ENCODE measurements at places on chromosomes 2 and 18.
A peak's percentile ranks its signal among the peaks of the same experiment; 100 is the strongest.

GRCh38 chr2:170369894-170370293, 191.9 kb downstream of the MYO3B start:
- peak; percentile 33 for DNase-seq

- DNase-seq, result no peak
Measured at GRCh38 chr2:40434731-40435271, 17.1 kb downstream of the SLC8A1 start.

- DNase-seq, result no peak
Measured at GRCh38 chr2:201854221-201854801, 48.0 kb downstream of the CDK15 start.

DNA sequence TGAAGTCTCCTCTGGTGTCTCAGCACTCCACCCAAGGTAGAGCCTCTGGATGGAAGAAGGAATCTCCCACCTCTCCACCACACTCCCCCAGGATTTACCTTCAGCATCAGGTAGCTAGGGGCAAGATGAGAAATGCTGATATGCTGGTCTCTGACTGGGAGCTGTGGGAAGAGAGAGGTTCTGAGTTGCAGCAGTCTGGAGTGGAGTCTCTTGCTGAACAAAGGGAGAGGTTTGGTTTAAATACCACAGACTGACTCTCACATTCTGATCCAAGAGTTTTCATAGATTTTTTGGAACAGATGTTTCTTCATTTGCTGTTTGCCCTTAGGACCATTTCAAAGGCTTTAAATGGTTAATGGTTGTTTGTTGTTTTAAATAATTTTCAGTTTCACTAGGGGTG, 1.1 kb upstream of the CFLAR start:
- DNase-seq, result no peak

DNA sequence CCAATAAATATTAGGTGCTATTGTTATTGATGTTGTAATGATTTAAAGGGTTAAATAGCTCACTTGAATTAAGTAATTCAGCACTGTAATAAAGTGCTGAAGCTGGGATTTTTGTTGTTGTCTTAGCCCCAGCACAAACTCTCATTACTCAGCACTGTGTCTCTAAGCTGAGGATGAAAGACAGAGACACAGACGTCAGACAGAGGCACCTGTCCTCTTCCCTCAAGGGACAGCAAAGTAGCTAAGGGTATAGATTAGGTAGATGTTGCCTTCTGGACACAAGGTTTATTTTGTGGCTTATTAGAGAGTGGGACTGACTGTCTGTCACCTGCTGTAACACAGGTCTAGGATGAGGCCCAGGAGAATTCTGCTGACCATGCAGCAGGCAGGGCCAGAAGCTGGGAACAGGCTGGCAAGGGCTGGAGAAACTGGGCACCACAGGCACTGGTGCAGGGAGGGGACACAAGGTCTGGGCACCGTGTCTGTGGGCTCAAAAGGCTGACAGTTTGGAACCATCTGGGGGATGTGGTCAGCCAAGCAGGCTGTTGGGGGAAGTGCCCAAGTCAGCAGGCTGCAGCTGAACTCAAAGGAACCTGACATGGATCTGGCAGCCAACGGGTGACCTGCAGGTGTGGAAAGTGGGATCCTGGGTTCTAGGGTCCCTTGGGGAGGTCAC, 20.0 kb upstream of the PTPN4 start:
- peak; percentile 32 for DNase-seq

DNA sequence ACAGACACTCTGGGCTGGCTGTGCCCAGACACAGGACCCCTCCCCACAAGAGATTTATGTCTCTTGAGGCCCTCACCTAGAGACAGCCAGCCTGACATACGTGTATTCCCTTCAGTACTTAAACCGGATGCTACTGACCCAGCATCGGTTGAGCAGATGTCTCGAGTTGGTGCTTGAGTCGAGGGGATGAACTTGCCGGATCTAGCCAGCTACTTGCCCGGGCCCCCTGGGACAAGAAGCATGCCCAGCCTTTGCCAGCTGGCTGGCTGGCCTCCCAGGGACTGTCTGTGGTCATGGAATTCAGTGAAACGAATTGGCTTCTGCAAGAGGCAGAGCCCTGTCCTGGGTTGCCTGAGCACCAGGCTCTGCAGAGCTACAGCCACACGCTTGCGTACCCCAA, 36.0 kb downstream of the DNMT3A start:
- DNase-seq, result no peak

DNA sequence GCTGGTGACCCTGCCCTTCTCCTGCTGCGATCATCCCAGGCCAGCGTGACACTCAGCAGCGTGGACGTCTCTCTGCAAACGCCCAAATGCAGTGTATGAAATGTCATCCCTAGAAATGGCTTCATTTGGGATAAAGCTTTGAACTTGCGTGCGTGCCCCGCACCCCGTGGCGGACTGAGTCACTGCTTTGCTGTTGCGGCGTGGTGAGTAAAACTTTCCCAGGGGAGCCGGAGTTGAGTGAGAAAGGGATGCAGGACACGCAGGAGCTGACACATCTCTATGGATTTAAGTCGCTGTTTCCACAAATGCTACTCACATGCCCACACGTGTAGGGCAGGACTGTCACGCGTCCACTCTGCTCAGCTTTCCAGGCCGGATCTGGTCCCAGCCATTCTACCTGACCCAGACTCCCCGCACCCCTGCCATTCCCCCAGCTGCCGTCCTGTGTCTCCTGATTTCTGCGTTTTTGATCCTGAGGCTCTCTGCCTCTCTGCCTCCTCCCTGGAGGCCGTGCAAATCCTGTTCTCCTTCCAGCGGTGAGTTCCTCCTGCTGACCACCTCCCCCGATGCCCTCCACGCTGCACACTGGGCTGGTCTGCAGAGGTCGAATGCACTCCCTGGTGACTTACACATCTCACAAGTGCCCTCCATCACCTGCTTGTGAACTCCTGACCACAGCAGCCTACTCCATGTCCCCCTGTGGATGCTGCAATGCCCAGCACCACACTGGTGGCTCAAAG, 88.9 kb downstream of the MBP start:
- DNase-seq, result no peak

DNA sequence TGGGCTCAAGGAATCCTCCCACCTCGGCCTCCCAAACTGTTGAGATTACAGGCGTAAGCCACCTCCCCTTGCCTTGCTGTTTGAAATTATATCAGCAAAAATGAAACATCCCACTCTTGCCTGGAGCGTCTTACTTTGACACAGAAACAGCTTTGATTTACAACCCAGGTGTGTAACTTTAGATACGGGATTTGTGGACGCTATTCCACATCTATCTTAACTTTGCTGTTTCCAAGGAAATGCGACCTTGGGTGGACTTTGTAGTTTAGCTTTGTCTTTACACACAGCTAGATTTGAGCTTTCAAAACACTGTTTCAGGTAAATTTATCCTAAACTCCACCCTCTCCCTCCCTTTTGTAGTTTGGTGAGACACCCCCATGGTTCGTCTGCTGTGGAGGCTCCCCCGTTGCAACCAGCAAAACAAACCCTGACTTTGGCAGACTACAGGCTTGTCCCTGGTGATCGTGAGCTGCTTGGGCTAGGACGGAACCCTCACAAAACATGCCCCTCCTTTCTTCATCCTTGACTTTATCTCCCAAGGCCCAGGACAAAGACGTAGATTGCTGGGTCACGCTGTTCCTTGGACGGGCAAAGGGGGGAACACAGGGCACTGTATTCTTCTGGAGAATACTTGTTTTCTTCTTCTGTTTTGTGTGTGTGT, 5.5 kb upstream of the MSH6 start:
- DNase-seq, result no peak

DNA sequence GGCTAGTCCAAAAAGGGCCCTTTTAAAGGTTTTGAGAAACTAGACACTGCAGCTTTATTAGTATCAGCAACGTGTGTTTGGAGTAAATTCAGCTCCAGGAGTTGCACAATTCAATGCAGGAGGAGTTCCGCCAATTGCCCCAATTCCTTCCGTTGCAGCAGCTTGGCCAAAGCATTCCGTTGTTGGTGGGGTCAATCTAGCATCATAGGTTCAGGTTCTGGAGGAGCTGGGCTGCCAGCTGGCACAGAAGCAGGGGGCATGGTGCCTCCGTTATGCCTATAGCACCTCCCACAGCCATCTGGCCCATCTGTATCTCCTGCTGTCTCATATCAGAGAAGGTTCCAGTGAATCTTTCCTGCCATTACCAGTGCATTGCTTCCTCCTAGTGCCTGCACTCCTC, 55.4 kb downstream of the REL start:
- DNase-seq, result no peak

GRCh38 chr2:172066394-172066886, 18.9 kb upstream of the DLX1 start:
- DNase-seq, result no peak

- DNase-seq, result no peak
Measured at GRCh38 chr2:1739961-1740715, 4.2 kb downstream of the PXDN start.

DNA sequence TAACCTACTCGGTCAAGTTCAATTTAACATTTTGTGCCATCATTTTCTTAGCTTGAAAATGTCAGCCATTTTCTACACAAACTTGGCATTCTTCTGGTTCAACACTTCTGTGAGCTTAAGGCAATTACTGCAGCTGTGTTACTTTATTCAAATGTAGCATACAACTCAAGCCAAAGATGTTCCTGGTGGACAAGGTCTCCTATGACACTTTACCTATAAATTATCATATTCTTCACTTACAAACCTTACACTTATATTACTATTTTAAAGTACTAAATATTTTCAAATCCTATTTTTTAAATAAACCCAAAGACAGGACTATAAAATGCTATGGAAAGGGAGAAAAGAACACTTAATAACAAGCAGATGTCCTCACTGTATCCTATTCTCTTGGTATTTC, 1045.3 kb downstream of the TSN start:
- no peak for DNase-seq

DNA sequence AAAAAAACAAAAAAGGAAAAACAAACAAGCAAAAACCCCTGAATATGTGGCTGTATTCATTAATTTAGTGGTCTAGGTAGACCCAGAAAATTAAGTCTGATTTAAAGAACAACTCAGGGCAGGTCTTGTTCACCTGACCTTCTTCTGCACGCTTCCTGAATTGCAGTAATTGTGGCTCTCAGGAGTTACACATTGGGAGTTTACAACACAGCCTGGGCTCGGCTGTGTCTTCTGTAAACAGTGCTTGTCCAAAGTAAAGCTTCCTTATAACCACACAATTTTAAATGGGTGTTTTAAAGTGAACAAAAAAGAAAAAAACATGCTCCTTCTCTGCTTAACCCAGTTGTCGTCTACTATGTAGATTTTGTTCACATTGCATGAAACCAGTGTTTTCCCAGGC, 8.3 kb upstream of the MTIF2 start:
- no peak for DNase-seq

DNA sequence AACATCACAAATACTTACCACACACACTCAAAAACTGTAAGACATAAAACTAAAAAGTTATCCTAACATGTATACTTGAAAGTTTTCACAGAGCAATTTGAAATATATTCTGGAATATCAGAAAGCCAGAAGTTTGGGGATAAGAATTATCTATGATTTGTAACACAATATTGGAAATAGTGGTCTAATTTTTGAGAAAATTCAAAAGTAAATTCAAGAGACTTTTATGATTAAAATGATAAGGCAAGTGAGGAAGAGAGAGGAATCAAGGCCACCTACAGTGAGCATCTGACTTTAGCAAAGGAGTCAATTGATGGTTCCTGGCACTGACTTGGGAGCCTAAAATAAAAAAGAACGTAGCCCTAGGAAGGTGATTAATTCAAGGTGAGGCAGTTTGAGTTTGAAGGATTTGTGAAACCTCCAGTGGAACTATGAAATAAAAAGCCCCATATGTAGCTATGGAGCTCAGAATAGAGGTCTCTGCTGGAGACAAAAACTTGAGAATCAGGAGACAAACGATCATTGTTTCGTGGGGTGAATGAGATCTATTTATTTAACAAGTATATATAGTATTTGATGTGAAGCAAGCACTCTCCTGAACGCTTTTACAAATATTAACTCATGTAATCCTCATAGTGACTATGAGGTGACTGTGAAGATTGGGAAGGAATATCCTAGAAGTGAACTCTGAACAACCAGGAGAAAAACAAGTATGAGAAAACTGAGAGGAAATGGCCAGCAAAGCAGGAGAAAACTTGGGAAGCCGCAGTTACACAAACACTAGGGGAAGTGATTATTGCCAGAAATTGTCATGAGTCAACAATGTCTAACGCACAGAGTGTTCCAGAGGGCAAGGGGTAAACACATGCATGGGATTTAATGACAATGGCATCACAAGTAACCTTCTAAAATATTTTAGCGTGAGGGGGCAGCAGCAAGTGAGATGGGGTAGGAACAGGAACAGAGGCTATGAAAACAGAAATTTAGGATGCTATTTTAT, 12.8 kb downstream of the TFPI start:
- peak; percentile 15 for DNase-seq

DNA sequence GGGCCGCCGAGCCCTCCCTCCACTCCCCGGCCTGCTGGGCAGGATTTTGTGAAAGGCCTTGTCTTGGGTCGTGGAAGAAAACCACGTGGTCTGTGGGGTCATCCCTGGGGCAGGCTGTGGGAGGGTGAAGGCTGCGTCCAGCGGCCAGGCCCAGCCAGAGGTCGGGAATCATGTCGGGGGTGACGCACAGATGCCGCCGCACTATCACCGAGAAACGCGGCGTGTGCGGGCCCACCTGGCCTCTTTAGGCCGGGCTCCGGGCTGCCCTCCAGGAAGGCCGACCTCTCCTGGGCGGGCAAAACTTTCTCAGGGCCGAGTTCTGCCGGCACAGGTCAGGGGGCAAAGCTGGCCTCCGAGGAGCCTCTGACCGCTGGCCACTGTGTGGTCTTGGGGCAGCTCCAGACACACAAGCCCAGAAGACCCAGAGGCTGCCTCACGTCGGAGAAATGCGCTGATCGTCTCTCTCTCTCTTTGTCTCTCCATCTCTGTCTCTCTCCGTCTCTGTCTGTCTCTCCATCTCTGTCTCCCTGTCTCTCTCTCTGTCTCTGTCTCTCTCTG, 28.4 kb downstream of the NFATC1 start:
- DNase-seq, result no peak

- DNase-seq, result peak; percentile 44
Measured at GRCh38 chr18:75478996-75479880, 51.7 kb upstream of the SMIM21 start.

DNA sequence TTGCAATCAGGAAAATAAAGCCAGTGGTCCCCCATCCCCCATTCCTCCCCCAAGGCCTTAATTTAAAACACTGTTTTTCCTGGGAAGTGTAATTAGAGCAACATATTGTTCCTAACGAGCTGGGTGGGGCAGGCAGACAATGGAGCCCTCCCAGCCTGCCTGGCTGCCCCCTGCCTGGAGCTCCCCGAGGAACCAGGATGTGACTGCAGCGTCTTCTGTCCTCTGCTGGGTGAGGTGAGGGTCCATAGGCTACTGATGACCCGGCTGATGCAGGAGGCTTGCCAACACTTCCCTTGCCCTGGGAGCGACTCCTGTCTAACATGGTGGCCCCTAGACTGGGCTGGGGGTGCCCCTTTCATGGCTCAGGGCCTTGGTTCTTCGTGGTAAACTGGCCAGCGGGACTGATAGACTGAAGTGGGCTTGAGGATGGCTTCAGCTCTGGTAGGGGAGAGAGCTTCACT, 152.4 kb downstream of the DYSF start:
- DNase-seq, result no peak

- no peak for DNase-seq
Measured at GRCh38 chr2:75607400-75607798, 39.2 kb upstream of the MRPL19 start.
